ENCODE measurements at places on chromosomes 1 and 21.

DNA sequence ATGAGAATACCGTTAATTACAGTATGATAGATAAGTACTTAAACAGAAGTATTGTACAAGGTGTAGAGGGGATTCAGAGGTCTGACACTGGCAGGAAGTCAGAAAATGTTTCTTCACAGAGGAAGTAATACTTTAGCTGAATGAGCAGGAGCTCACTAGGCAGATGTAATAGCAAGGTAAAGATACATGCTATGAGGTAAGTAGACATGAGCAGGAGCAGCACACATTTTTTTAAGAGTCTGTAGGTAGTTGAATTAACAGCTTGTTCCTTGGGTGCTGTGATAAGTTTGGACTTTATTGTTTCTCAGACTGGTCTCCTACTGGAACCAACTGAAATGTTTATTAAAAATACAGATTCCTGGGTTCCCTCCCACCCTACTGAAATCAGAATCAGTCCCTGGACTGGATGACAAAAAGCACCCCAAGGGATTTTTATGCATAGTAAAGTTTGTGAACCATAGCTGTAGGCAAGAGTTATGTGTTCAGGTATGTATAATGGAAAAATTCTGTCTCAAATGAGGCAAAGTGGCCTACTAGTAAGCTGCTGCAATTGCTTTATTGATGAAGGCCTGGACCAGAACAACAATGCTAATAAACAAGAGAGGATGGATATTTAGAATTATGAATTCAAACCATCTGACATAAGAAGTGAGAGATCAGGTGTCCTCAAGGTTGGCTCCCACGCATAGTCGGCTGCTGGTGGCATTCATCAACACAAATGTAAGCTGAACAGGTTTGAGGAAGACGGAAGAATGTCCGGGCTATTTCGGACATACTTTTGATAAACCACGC lies 902 bp downstream of the AP4B1 start:
- DNase-seq: peak; percentile 24

- no peak for DNase-seq
Observed at GRCh38 chr1:5639106-5639722, 353.0 kb downstream of the NPHP4 start.

GRCh38 chr1:227086636-227087035 lies 146.5 kb downstream of the COQ8A start:
- no peak for DNase-seq

DNA sequence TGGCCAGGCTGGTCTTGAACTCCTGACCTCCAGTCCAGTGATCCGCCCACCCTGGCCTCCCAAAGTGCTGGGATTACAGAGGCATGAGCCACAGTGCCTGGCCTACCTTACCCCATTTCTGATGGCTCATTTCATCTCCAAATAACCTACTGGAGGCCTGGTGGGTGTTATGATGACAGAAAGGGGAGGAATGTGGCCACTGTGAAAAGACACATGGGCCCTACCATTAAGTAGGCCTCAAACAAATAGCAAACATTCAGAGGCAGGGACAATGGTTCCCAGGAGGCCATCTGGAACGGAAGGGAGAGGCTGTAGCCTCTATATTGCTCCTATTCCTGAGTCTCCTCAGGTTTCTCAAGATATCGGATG lies 932 bp upstream of the FCRLA start:
- DNase-seq: no peak

GRCh38 chr1:95095833-95096217 lies 21.3 kb upstream of the TLCD4 start:
- no peak for DNase-seq

- DNase-seq: no peak
Observed at GRCh38 chr21:33015096-33015495, 10.6 kb upstream of the OLIG2 start.

DNA sequence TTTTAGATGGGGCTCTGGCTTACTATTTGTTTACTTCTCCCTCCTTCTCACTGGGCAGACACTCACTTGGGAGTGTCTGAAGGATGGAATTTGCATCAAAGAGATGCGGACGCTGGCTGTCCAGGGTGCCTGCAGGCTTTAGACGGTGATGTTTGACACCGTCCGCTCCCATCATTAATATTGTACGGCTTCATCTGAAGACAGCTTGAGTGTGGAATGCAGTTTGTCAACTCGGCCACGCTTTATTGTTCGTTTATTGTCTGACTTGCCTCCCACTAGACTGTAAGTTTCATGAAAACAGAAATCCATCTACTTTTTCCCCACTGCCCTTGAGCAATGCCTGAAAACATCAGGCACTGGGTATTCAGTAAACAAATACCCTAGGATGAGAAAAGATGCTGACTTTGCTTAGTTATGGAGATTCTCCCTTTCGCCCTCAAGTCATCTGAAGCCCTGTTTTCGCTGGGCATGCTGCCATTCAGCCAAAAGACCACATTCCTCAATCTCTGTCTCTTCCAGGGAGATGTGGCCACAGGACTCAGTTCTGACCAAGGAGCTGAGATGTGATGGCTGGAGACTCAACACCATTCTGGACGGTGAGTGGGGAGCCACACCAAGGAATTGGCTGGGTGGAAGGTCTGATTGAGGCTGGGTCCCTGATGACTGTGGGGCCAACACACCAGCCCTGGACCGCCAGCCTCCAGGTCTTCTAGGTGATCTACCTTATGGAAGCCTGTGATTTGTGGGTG lies 87.6 kb downstream of the BCAR3 start:
- DNase-seq: no peak

DNA sequence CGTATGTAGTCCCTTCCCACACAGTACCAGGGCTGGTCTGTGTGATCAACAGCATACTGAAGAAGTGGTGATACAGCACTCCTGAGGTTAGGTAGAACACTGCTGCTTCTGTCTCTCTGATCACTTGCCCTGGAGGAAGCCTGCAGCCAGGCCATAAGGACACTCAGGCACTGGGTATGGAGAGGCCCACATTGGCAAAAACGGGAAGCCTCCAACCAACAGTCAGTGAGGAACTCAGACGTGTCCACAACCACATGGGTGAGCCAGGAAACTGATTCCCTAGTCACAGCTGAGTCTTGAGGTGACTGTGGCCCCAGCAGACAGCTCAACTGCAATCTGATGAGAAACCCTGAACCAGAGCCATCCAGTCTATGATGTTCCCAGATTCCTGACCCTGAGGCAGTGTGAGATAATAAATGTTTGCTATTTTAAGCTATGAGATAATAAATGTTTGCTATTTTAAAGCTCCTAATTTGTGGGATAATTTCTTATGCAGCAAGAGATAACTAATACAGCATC lies 62.5 kb downstream of the COQ8A start:
- DNase-seq: no peak

DNA sequence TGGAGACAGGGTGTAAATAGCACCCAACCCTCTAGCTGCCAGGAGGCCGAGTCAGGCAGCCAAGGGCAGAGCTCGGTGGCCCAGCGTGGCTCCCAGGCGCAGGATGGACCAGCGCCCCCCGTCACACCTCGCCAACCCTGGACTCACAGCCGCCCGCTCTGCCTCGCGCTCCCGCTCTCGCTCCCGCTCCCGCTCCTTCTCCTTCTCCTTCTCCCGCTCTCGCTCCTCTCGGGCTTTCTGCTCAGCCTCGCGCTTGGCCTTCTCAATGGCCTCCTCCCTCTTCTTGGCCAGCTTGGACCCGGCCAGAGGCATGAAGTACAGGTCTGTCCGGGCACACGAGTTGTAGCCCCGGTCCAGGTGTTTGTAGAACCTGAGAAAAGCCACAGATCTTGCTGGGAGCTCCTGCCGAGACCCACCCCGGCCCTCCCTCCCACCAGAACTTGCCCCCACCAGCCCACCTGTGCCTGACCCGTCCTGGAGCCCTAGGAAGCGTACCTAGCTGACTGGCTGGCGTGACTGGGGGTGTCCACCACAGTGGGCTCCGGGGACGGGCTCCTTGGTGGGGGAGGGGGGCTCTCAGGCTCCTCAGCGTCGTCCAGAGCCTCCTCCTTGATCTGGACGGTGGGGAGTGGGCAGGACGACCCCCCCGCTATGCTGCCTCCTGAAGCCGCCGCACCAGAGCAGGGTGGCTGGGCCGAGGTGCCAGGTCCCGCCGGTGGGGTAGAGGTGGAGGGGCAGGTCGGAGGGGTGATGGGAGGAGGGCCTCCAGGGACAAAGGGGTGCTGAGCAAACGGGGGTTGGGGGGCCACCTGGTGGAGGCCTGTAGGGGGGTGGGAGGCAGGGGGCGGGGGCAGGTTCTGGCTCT lies 41.9 kb downstream of the SLC45A1 start:
- DNase-seq: no peak

DNA sequence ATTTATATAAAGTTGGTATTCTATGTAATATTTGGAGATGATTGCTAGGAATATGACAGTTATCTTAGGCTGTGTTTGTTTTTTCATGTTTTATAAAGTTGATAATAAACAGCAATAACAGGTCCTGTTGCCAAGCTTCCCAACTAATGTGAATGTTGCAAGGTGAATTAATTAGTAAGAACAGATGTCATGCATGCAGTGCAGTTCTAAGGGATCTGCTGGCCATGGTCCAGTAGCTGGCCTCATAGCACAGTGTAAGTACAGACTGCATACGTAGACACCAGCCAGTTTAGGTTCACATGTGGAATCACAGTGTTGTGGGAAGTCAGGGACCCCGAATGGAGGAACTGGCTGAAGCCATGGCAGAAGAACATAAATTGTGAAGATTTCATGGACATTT lies 478.2 kb downstream of the NEGR1 start:
- no peak for DNase-seq

DNA sequence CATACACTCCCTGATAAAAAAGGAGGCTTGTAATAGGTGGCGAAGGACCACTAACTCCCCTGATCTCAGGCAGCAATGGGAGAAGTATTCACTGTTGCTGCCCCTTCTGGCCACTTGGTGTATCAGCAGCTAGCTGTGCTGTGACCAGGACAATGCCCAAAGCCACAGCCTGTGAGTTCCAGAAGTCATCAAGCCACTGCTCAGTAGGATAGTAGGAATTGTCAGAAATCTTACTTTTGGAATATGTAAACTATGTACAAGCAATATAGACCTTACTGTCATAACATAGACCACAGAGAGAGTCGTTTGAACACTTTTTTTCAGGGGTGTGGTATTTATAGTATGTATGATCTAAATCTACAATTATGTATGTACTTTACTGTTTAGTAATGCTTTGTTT lies 248.3 kb upstream of the CAMK1G start:
- DNase-seq: peak; percentile 23

DNA sequence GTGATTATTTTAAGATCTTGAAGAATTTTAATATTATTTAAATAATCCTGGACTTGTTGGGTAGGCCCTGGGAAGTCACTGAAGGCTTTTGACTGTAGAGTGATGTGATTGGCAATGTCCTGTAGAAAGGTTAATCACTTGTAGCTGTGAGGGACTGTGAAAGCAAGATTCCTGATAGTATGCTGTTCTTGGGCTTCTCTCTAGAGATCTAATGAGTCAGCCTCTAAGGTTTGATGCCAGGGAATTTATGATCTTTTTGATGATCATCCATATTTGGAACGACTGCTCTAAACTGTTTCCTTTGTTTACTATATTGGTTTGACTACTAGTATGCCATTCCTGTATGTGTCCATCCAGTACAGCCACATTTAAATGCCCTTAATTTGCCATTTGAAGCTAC lies 56.5 kb downstream of the CAMSAP2 start:
- DNase-seq: peak; percentile 65

- no peak for DNase-seq
Observed at GRCh38 chr1:197234581-197234980, 33.5 kb upstream of the CRB1 start.

DNA sequence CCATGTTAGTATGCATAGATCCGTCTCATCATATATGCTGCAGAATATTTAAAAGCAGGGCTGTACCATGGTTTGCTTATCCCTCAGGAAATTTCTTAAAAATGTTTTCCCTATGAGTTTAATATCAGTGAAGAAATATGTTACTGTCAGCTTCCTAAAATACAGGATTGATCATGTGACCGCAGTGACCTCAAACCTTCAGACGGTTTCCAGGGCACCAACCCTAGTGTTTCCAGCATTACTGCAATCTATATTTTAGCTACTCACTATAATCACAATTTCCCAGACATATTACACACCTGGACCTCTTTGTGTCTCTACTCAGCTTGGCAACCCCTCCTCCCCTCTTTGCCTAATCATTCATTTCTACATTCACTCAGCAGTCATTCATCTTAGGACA lies 7.7 kb upstream of the SDHB start:
- no peak for DNase-seq

- DNase-seq: no peak
Observed at GRCh38 chr1:89904219-89904980, 83.6 kb downstream of the LRRC8D start.

- DNase-seq: no peak
Observed at GRCh38 chr1:93223023-93223675, 42.6 kb downstream of the CCDC18 start.

- no peak for DNase-seq
Observed at GRCh38 chr1:192357924-192358323, 41.1 kb downstream of the RGS21 start.

- peak; percentile 84 for DNase-seq
Observed at GRCh38 chr21:44924606-44925377, 4.1 kb upstream of the ITGB2 start.

DNA sequence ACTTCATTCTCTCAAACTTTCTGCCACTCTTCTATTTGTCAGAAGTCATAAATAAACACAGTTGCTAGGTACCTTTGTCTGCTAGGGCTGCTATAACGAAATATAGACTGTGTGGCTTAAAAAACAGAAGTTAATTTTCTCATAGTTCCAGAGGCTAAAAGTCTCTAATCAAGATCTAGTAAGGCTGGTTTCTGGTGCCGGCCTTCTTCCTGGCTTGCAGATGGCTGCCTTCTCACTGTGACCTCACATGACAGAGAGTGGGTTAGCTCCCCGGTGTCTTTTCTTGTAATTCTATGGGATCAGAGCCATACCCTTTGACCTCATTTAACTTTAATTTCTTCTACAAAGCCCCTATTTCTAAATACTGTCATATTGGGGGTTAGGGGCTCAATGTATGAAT lies 5.9 kb downstream of the PDC start:
- no peak for DNase-seq

DNA sequence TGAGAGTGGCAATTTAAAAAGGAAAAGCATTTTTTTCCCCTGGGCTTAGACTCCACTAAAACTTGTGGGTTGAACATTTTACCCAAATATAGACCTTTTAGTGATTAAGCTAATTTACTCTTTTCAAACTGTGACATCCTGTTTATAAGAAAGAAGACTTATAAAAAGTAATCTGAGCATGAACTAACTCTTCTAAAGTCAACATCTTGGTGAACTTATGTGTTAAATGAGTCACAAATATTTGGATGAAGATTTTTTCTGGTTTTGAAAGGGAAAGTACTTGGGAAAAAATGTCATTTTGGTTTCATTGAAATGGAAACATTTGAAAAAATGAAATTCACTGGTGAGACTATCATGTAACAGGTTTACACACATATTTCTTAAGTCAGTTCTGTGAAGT lies 109.8 kb downstream of the KCNK2 start:
- DNase-seq: peak; percentile 45
